ENCODE measurements at places on chromosomes 2 and 18.

DNA sequence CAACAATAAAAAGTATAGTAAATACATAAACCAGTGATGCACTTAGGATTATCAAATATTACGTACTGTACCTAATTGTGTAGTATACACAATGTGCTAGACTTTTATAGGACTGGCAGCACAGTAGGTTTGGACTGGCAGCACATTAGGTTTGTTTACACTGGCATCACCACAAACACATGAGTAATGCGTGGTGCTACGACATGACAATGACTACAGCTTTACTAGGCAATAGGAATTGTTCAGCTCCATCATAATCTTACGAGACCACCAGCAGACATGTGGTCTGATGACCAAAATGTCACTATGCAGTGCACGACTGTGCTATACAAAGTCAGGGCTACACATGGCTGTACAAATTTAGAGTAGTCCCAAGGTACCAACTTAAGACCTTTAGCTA is 2.3 kb downstream of the MBOAT2 start:
- no peak for DNase-seq

DNA sequence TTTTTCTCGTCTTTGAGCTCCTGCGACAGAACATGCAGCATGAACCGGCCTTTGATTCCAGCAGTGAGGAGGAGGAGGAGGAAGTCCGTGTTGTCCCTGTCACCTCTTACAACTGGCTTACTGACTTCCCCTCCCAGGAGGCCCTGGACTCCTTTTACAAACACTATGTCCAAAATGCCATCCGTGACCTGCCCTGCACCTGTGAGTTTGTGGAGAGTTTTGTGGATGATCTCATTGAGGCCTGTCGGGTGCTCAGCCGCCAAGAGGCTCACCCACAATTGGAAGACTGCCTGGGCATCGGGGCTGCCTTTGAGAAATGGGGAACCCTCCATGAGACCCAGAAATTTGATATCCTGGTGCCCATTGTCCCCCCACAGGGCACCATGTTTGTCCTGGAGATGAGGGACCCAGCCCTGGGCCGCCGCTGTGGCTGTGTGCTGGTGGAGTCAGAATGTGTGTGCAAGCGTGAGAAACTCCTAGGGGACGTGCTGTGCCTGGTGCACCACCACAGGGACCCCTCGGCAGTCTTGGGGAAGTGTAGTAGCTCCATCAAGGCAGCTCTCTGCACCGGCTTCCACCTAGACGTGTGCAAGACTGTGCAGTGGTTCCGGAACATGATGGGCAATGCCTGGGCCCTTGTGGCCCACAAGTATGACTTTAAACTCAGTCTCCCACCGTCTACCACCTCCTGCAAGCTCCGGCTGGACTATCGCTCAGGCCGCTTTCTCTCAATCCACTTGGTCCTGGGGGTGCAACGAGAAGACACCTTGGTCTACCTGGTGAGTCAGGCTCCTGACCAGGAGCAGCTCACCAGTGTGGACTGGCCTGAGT is 2.1 kb downstream of the ITPRIPL1 start:
- no peak for DNase-seq

GRCh38 chr18:45361125-45361851 is 254.0 kb upstream of the SLC14A2 start:
- DNase-seq = no peak

- DNase-seq = no peak
These were observed 99.6 kb downstream of the ATAD2B start for GRCh38 chr2:23827287-23827686.

GRCh38 chr2:52210161-52210560 is 1178.2 kb upstream of the NRXN1 start:
- DNase-seq = no peak

GRCh38 chr2:150846691-150847090 is 359.2 kb upstream of the RND3 start:
- DNase-seq = no peak

DNA sequence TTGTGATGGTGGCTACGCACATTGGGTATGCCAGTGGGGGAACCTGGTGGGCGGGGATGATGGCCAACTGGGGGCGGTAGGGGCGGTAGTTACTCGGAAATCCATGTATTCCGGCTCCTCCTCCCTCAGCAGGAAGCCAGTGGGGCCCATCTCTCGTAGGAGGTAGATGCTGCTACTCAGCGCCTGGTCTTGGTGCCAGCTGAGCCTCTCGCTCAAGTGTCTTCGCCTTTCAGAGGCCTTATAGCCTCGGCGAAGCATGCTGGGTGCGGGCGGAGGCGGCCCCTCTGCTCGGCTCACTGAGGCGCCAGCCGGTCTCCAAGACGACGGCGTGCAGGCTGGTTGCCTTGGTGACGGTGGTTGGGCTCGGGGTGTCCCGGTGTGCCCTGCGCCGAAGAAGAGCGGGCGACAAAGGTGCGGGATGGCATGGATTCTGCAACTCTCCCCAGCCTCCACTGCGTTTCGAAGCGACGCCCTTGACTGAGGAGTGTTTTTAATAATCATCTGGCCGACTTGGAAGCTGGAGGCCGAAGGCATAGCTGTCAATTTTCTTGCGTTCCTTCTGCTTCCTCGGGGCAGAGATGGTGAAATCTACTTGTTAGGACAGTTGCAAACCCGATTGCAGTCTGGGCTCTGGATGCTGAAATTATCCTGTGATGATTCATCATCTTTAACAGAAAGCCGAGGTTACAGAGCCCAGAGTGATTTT is at the start of gene ZSWIM2:
ZSWIM2 (minus strand) TSS at position 298 of the 706 bp plus-strand sequence; CDS start at position 258, 40 bp downstream.
- no peak for DNase-seq

GRCh38 chr18:56258178-56258577 is 380.2 kb downstream of the TXNL1 start:
- no peak for DNase-seq

- DNase-seq = no peak
These were observed 7.7 kb downstream of the MAPRE3 start for GRCh38 chr2:26978061-26978596.

DNA sequence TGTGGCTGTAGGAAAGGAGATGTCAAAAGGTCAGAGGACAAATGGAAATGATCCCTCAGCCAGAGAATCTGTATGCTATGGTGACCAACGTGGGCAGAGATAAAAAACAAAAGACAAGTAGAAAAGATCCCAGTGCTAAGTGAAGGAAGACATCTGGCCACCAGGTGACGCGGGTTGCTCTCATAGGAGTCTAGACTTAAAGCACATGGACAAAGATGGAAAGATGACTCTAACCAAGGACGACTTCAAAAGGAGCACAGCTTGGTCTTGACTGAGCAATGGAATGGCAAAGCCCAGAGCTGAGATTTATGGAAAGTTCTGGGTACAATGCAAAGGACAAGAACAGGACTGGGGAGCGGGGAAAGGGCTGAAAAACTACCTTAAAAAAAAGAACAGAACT is 96.8 kb downstream of the CLIP4 start:
- DNase-seq = no peak

DNA sequence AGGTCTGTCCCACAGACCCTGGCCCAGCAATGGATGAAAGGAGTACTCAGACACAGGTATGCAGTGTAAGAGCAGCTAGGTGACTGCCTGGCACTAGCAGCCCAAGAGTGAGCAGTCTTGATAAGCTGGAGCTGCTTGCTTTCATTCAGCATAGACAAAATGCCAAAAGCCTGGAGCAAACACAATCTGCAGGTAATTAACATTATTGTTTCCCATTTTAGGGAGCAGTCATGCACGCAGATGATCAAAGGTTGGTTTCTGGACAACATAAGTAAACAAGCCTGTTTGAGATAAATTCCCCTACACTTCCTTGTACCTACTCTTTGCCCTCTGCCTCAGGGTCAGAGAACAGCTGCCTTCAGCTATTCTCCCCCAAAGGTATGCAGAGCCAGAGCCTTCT is 73.7 kb upstream of the MSTN start:
- no peak for DNase-seq

- no peak for DNase-seq
These were observed 61.1 kb upstream of the THOC1 start for GRCh38 chr18:328928-329327.

DNA sequence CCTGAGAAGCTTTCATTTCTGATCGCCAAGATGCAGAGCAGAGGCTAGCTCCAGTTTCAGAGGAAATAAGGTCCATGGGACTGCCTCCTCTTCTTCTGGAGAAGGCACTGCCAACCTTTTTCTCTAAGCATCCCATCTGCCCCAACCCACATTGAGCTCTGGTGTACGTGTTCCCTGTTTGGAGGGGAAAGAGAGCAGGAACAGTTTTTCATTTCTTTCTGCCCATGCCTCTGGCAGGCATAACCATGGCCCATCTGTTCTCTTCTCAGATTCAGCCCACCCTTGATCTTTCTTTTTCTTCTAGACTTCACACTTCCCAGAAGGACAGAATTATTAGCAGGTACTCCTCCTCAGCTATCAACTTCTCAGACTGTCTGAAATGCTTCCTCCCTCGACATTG is 1110.3 kb upstream of the KLHL29 start:
- no peak for DNase-seq

- DNase-seq = no peak
These were observed 22.9 kb downstream of the ZNF532 start for GRCh38 chr18:58887613-58887963.

- DNase-seq = no peak
These were observed 573.1 kb upstream of the SOX11 start for GRCh38 chr2:5119046-5119445.

- no peak for DNase-seq
These were observed 24.8 kb upstream of the EFEMP1 start for GRCh38 chr2:55948176-55948923.

DNA sequence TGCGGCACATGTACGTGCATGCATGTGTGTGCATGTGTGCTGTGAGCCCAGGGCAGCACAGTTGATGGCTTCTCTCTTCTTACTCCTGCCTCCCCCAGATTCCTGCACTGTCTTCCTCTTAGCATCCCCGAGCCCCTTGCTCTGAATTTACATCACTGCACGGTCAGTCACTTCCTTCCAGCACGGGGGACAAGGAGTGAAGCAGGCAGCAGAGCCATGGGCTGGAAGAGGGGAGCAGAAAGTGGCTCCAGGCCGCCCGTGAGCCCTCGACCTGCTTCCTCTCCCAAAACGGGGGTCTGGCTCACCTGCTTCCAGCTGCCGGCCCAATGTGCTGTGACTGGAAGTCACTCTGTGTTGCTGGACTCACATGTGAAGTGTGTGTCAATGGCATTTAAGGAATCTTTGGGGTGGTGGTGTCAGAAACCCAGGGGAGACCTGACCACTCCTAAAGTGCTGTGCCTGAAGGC is 106.1 kb downstream of the FAM210A start:
- DNase-seq = no peak

GRCh38 chr2:128364441-128364911 is 45.8 kb upstream of the HS6ST1 start:
- no peak for DNase-seq

- DNase-seq = no peak
These were observed 157.0 kb upstream of the TNP1 start for GRCh38 chr2:217016796-217017419.

DNA sequence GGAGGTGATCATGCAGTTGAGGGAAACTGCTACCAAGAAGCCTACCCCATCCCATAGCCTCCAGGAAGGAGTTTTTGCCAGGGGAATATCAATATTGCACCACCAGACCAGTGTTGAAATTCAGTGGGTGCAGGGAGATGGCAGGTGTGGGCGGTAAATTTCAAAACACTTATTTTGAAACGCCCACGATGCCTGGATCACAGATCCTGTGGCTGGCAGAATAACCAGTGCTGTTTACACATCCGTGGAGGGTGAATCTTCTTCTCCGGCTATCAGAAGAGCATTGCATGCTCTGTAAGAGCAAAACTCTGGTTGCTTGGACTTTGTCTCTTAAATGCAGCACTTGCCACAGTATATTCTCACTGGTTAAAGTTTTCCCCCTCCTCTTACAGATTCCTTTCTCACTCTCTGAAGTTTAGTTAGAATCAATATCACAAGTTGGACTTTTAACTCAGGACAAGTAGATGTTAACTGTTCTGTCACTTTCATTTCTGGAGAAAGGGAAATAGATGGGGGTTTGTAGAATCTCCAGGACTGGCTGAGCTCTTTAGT is 70.5 kb upstream of the ZCCHC2 start:
- DNase-seq = no peak

- no peak for DNase-seq
These were observed 40.5 kb downstream of the HS6ST1 start for GRCh38 chr2:128277961-128278681.

DNA sequence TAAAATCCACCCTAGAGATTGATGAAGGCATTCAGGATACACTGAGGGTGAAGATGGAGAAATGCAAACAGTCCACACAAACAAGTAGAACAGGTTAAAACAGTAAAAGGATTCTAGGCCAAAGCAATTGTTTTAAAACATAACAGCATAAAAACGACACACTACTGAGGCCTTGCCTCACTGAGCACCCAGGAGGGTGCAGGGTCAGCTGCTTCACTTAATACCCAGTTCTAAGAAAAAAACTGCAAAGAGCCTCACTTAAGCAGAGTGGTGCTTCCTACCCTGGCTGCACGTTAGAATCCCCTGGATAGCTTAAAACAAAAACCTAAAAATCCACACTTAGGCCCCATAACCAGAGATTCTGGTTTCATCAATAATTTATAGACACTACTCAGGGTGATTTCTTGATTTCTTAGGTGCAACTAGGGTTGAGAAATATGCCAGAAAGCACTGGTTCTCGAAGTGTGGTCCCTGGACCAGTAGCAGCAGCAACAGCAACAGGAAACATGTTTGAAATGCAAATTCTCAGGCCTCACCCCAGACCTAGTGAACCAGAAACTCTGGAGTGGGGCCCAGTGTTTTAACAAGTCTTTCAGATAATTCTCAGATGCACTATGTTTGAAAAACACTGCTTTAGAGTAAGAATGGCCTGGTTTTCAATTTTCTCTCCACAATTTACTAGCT is 279.1 kb downstream of the ZEB2 start:
- no peak for DNase-seq

- no peak for DNase-seq
These were observed 5.8 kb upstream of the SLC20A1 start for GRCh38 chr2:112639936-112640335.

- no peak for DNase-seq
These were observed 334.6 kb upstream of the VRK2 start for GRCh38 chr2:57711991-57712390.

DNA sequence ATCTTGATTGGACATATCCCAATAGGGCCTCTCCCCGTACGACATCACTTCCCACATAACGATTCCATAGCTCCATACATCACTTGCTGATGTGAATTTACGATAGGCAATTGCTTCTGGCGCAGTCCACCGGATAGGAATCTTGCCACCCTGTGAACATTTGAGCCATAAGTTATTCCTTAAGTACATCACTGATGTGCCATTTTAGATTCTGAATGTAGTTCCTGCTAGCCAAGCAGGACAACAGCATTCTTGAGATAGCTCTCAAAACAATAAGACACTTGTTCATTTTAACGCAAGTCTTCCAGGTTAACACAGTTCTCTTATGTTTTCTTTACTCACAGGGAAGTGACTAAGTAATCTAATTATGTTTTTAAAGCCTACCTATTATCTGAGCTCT is 138.0 kb downstream of the EPHA4 start:
- DNase-seq = no peak

GRCh38 chr2:234911271-234911670 is 40.5 kb upstream of the SH3BP4 start:
- no peak for DNase-seq
